ENCODE measurements at places on chromosomes 4 and X.
A peak's percentile ranks its signal among the peaks of the same experiment; 100 is the strongest.

DNA sequence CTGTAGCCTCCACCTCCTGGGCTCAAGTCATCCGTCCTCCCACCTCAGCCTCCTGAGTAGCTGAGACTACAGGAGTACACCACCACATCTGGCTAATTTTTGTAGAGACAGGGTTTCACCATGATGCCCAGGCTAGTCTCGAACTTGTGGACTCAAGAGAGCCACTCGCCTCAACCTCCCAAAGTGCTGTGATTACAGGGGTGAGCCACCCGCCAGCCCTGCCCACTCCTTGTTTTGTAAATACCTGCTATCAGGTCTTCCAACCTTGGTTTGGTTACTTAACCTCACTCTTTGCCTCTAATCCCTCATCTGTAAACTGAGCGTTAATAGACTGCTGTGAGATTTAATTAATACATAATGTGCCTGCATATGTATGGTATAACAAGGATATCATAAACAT, 803 bp downstream of the CNGA1 start:
- no peaks in the 10 kb centered on the region for H3K27me3 ChIP-seq
- H3K4me3 ChIP-seq: no peak overlapping the region
- H3K36me3 ChIP-seq: no peaks in the 10 kb centered on the region
- no peak overlapping the region for H3K27ac ChIP-seq
- no peak for DNase-seq

DNA sequence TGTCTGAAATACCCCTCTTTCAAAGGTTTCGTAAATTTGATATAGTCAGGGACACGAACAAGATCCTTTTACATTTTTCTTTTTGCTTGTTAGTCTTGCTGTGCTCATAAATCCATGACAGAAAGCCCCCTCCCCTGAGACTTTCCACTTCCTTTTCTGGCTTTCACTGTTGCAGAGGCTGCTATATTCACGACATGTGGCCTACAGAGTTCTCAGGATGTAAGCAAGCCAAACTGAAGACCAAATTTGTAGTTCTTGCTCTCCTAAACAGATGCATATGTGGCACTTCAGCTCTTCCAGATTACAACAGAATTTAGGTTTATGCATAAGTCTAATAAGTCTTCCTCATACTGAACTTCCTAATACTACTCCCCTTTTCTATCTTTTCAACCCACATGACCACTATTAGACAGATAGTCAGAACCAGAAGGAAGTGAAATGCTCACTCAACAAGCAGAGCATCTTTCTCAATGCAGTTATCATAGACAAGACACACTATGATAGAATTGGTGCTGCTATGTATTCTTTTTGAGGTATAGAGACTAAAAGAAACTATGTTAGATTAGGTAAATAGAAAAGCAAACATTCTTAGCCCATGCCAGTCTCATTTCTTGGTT, 15.0 kb downstream of the BTK start:
- H3K36me3 ChIP-seq: no peaks in the 10 kb centered on the region
- H3K4me3 ChIP-seq: no peak overlapping the region
- no peaks in the 10 kb centered on the region for H3K4me1 ChIP-seq
- DNase-seq: no peak

- H3K27ac ChIP-seq: no peak within 1 kb of the TSS
- peak; percentile 9 for DNase-seq
- H3K36me3 ChIP-seq: no peaks in the 10 kb centered on the region
- H3K4me3 ChIP-seq: no peak within 1 kb of the TSS
These were observed at the start of gene CT83 for GRCh38 chrX:116462822-116463221. CT83 (minus strand) TSS chrX:116462976; CDS start chrX:116462856, 120 bp downstream.

DNA sequence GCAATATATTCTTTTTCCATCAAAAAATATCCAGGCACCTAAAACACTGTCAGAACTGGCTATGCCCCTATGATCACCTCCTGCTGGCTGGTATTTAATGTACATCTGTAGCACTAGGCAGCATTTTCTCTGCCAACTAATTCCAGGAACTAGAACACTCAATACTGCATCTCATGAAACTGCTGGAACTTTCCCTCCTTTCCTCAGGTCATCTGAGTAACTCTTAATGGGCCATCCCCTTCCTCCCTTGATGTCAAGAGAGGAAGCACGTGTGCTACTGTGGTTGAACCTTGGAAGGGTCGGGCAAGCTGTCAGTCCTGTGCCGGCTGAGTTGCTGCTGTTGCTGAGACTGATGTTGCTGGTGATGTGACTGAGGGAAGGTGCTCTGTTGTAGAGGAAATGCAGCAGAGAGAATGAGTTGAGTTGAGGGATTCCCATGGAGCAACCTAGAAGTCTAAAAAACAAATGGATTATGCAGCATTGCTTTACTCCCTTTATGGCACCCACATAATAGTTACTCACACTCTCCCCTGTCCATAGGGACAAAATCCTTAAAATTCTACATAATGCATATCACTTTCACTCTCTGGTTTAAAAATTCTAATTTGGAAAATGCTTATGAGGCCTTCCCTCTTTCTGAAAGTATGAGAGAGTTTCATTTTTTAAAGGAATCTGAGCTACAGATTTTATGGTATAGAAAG, 39.5 kb downstream of the TMEM165 start:
- peaks cover 14% of the 10 kb centered on the region for H3K36me3 ChIP-seq
- peak overlapping the region; percentile 36 for H3K27ac ChIP-seq
- no peak overlapping the region for H3K4me3 ChIP-seq
- no peak for DNase-seq
- H3K27me3 ChIP-seq: no peaks in the 10 kb centered on the region
- peaks cover 6% of the 10 kb centered on the region for H3K4me1 ChIP-seq

- H3K4me3 ChIP-seq: no peak overlapping the region
- no peaks in the 10 kb centered on the region for H3K27me3 ChIP-seq
- H3K36me3 ChIP-seq: no peaks in the 10 kb centered on the region
- H3K4me1 ChIP-seq: no peaks in the 10 kb centered on the region
- no peak overlapping the region for H3K27ac ChIP-seq
These were observed 29.1 kb upstream of the UTP14A start for GRCh38 chrX:129876771-129877305.

- no peaks in the 10 kb centered on the region for H3K27me3 ChIP-seq
- DNase-seq: no peak
- H3K4me3 ChIP-seq: no peak overlapping the region
- H3K36me3 ChIP-seq: no peaks in the 10 kb centered on the region
- H3K27ac ChIP-seq: no peak overlapping the region
- no peaks in the 10 kb centered on the region for H3K4me1 ChIP-seq
These were observed 145.5 kb upstream of the AFF2 start for GRCh38 chrX:148354916-148355315.

DNA sequence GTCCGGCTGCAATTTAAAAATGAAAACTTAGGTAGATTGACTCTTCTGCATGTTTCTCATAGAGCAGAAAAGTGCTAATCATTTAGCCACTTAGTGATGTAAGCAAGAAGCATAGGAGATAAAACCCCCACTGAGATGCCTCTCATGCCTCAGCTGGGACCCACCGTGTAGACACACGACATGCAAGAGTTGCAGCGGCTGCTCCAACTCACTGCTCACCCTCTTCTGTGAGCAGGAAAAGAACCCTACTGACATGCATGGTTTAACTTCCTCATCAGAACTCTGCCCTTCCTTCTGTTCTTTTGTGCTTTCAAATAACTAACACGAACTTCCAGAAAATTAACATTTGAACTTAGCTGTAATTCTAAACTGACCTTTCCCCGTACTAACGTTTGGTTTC, 41.0 kb downstream of the MAP7D3 start:
- H3K27ac ChIP-seq: no peak overlapping the region
- DNase-seq: no peak
- H3K27me3 ChIP-seq: no peaks in the 10 kb centered on the region
- H3K36me3 ChIP-seq: peaks cover 24% of the 10 kb centered on the region
- no peaks in the 10 kb centered on the region for H3K4me1 ChIP-seq

DNA sequence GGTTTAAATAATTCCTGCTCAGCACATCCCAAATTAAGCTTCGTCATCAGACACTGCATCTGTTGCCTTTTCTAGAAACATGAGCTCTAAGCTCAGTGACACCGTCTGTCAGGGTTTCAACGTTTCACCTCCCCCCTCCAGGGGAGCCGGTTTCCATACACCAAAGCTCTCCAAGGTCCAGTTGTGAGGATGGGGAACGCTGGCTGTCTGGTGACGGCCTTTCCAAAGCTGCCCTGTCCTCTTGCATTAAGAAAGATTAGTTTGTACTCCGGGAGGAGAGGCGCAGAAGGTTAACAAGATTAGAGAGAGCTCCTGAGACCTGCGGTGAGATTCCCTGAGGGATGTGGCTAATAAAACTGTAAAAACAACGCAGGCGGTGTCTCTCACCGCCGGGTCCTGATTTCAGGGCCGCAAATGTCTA, 43.2 kb downstream of the ASMT start:
- H3K27ac ChIP-seq: no peak overlapping the region
- no peaks in the 10 kb centered on the region for H3K27me3 ChIP-seq
- peak overlapping the region; percentile 3 for H3K4me3 ChIP-seq
- no peak for DNase-seq
- no peaks in the 10 kb centered on the region for H3K36me3 ChIP-seq

- no peaks in the 10 kb centered on the region for H3K36me3 ChIP-seq
- DNase-seq: no peak
- no peaks in the 10 kb centered on the region for H3K27me3 ChIP-seq
- no peaks in the 10 kb centered on the region for H3K4me1 ChIP-seq
These were observed 179.1 kb upstream of the NDST4 start for GRCh38 chr4:115292320-115293092.

DNA sequence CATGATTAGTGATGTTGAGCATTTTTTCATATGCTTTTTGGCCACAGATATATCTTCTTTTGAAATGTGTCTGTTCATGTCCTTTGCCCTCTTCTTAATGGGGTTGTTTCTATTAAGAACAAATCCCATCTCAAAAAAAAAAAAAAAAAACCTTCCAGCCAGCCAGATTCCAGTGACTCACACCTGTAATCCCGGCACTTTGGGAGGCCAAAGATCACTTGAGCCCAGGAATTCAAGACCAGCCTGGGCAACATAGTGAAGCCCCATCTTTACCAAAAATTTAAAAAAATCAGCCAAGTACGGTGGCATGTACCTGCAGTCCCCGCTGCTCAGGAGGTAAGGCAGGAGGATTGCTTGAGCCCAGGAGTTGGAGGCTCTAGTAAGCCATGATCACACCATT, 5.1 kb downstream of the RAB33B start:
- H3K4me1 ChIP-seq: peaks cover 36% of the 10 kb centered on the region
- no peak for DNase-seq
- no peaks in the 10 kb centered on the region for H3K36me3 ChIP-seq

GRCh38 chrX:155231163-155231562, 14.9 kb downstream of the VBP1 start:
- H3K27me3 ChIP-seq: no peaks in the 10 kb centered on the region
- no peaks in the 10 kb centered on the region for H3K4me1 ChIP-seq
- no peak overlapping the region for H3K27ac ChIP-seq
- DNase-seq: no peak

- H3K36me3 ChIP-seq: no peaks in the 10 kb centered on the region
- H3K27me3 ChIP-seq: no peaks in the 10 kb centered on the region
- peak overlapping the region; percentile 49 for H3K27ac ChIP-seq
- no peak for DNase-seq
- no peak overlapping the region for H3K4me3 ChIP-seq
- H3K4me1 ChIP-seq: peaks cover 58% of the 10 kb centered on the region
These were observed 3.6 kb upstream of the SCARB2 start for GRCh38 chr4:76216975-76217814.

GRCh38 chr4:149870008-149870407, 54.4 kb upstream of the IQCM start:
- DNase-seq: no peak
- H3K4me3 ChIP-seq: no peak overlapping the region
- H3K27ac ChIP-seq: no peak overlapping the region
- no peaks in the 10 kb centered on the region for H3K4me1 ChIP-seq

GRCh38 chrX:40154250-40154852, 56.6 kb upstream of the BCOR start:
- H3K27ac ChIP-seq: peak overlapping the region; percentile 71
- no peaks in the 10 kb centered on the region for H3K27me3 ChIP-seq
- peak; percentile 38 for DNase-seq
- H3K4me1 ChIP-seq: peaks cover 37% of the 10 kb centered on the region
- H3K36me3 ChIP-seq: no peaks in the 10 kb centered on the region

- H3K27ac ChIP-seq: no peak overlapping the region
- H3K4me3 ChIP-seq: no peak overlapping the region
- H3K27me3 ChIP-seq: no peaks in the 10 kb centered on the region
- no peaks in the 10 kb centered on the region for H3K4me1 ChIP-seq
- no peak for DNase-seq
These were observed 664.8 kb downstream of the PCDH18 start for GRCh38 chr4:136867465-136867864.

DNA sequence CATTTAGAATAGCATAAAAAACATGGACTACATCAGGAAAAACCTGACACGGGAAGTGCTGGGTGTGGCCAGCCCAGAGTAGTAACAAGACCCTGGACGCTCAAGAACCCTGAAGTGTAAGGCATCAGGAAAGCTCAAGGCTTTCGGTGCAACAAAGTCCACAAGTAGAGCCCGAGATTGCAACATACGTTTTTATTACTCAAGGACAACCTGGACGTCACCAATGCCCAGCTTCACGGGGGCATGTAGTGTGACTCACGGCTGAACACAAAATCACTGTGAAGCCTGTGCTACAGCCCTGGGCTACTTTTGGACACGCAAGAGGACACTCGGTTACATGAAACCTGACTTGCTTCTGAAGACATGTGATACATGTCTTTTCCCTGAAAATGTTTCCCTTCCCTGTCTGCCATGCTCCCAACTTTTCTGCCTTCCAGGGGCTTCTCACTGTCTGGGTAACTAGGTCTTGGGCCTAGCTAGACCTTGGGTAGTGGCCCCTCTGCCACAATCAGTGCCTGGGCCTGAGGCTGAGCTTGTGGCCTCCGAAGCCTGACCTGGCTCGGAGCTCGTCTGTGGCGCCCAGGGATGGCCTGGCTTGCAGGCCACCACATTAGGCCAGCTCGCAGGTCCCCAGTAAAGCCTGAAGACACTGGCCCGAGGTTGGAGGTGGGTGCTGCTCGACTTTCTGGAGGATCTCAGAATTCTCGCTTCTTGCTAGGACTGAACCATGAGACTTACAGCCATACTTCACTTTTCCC, 9.2 kb downstream of the IRAK1 start:
- no peaks in the 10 kb centered on the region for H3K36me3 ChIP-seq
- peak overlapping the region; percentile 77 for H3K27ac ChIP-seq
- peaks cover 14% of the 10 kb centered on the region for H3K4me1 ChIP-seq

- H3K36me3 ChIP-seq: no peaks in the 10 kb centered on the region
- no peak overlapping the region for H3K4me3 ChIP-seq
- H3K27ac ChIP-seq: no peak overlapping the region
- no peak for DNase-seq
- H3K27me3 ChIP-seq: no peaks in the 10 kb centered on the region
These were observed 121.1 kb upstream of the SORBS2 start for GRCh38 chr4:185933078-185933581.

GRCh38 chrX:45807572-45808425, 607.1 kb upstream of the DIPK2B start:
- peaks cover 10% of the 10 kb centered on the region for H3K4me1 ChIP-seq
- no peaks in the 10 kb centered on the region for H3K36me3 ChIP-seq
- H3K27ac ChIP-seq: no peak overlapping the region
- no peaks in the 10 kb centered on the region for H3K27me3 ChIP-seq
- H3K4me3 ChIP-seq: no peak overlapping the region

- no peak for DNase-seq
- no peaks in the 10 kb centered on the region for H3K27me3 ChIP-seq
- H3K4me1 ChIP-seq: no peaks in the 10 kb centered on the region
- H3K27ac ChIP-seq: no peak overlapping the region
- no peaks in the 10 kb centered on the region for H3K36me3 ChIP-seq
- H3K4me3 ChIP-seq: no peak overlapping the region
These were observed 262.6 kb upstream of the RPS6KA3 start for GRCh38 chrX:20529301-20529700.

Data from upper lobe of left lung (tissue), 6 donors.